IMR-90 (cell line): ENCODE measurements at places on chromosomes 12 and 14. TPM values are rescaled to one million over a fixed set of nuclear protein-coding genes. Genes with fewer than 3 reads are reported as not detected.

PRH2 gene
- total RNA-seq, result 0.28 TPM in 1 of 2 replicates, not detected in the other

KRT83 gene
- not detected in 2 replicates for total RNA-seq

MON2 gene
- total RNA-seq, result 39.3 and 45.0 TPM in 2 replicates

CIROP gene
- 0.28 and 0.36 TPM in 2 replicates for total RNA-seq

DNA sequence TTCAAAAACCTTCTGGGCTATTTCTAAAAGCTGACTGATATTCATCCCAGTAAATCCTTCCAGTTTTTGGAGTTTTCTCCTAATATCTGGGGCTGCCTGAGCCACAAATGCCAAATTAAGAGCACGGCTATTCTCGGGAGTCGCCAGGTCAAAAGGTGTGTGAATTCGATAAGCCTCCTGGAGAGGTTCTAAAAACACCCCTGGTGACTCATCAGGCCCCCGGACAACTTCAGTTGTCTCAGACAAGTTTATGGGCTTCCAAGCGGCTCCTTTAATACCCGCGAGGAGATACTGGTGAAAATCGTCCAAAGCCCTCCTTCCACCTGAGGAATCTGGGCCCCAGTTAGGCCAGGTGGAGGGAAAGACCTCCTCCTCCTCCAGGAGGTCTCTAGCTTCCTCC, 677.1 kb downstream of the TMEM121 start:
- no peak for DNase-seq

DNA sequence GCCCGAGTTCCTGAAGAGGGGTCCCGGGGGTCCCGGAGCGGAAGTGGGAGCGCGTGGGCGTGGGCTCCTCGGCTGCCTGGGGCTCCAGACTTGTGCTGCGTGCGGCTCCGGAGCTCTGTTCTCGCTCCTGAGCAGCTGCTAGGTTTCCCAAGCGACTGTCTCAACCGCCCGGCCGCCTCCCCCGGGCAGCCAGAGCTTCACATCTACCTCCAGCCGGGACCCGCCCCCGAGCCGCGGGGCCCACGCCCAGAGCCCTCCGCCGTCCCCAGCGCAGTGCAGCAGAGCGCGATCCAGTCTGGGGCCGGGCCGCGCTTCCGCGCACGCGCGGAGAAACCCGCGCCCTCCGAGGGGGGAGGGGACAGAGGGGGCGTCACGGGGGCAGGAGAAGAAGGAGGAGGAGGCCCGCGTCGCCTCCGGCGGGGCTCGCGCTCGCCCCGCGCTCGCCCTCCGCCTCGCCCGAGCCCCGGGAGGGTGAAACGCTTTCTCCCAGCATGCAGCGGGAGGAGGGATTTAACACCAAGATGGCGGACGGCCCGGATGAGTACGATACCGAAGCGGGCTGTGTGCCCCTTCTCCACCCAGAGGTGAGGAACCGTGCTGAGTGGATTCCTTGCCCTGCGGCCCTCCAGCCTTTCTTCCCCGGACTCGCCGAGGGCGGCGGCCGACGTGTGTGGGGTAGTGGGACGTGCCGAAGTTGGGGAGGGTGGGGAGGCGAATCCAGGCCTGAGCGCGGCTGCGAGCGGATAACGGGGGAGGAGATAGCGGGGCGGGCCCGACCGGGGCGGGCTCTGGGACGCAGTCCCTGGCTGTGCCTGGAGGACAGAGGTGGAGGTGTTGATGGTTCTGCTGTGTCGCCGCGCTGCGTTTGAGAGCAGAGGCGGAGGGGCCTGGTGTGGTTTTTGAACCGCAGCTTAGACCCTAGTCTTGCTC, at the start of gene ZDHHC17:
TSS of gene ZDHHC17 (plus strand) at position 370 of the 930 bp plus-strand sequence. CDS start at position 492, 122 bp downstream.
- peak; percentile 92 for DNase-seq

GRCh38 chr14:103684471-103684870, 30.8 kb downstream of the XRCC3 start:
- no peak for DNase-seq

DNA sequence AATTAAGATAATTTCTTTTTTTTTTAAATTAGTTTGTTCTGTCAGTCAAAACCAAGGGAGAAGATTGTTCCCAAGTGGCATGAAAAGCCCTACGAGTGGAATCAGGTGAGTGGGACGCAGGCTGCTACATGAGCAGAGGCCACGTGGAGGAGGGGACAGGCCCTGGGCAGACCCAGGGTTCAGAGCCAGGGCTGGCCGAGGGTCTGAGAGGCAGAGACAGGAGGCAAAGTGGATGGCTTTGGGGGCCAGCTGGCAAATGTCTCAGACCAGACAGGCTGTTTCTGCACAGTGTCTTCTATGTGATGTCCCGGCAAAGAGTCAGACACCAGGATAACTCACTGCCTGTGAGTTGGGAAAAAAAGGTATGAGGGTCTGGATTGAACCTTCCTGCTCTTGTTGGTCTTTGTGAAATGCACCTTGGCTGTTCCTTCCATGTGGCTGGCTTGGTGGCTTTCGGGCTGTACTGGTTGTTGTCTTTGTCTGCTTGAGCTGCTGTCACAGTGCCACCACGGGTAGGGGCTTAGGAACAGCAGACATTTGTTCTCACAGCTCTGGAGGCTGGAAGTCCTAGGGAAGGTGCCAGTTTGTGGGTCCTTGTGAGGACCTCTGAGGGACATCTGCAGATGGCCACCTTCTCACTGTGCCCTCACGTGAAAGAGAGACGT, 35.8 kb upstream of the ASPG start:
- no peak for DNase-seq

DNA sequence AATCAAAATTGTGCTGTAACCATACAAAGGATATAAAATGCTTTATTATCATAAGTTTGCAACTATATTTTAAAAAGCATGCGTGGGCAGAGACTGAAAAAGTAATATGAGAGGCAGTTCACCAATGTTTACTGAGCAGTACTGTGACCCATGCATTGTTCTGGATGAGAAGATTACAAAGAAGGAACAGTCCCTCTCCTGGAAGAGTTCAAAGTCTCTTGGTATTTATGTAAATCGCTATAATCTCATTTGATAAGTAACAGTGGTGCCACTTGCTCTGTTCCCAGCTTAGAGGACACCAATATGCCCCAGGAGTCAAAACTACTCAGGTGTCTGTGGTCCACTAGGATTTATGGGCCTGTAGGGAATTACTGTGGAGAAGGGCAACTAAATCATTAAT, 2.1 kb upstream of the CMAS start:
- DNase-seq, result no peak

- peak; percentile 78 for DNase-seq
These were observed 72.9 kb upstream of the FOXN3 start for GRCh38 chr14:89489761-89490437.

GRCh38 chr12:113006641-113007040, 28.3 kb downstream of the OAS2 start:
- no peak for DNase-seq

- DNase-seq, result no peak
These were observed 42.4 kb upstream of the CCDC175 start for GRCh38 chr14:59619061-59619460.
